ENCODE measurements at places on chromosomes 7 and 10.

DNA sequence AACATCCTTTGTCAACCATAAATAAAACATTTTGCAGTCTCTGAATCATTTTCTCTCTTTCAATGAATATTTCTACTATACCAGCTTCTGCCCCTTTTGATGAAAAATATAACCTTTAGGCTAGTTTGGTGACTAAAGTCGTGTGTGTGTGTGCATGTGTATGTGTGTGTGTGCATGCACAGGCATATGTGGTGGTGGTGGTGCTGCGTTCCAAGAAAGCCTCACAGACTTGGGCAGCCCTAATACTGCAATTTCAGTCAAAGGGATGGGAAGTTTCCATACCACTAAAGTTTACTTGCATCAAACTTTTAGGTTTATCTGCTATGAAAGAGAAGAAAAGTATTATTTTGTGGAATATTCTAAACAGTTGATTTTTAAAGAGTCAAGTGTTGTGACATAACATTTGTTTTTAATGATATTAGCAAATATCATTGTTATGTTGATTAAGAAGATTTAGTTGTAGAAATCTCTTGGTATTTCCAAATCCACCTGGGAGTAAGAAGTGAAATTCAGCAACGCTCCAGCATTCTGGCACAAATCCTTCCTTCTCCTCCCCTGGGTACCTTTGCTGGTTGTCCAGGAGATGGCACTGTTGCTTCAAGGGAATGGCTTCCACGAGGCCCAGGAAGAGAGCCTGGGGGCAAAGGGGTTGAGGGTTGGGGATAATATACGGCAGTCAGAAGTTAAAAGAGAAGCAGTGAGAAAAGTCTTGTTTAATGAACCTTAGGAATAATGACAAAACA lies 41.5 kb downstream of the ASB4 start:
- no peak for DNase-seq

- DNase-seq, result peak; percentile 81
These were observed 816 bp upstream of the LRRC4 start for GRCh38 chr7:128031901-128032604.

GRCh38 chr7:3027005-3027845 lies 16.4 kb downstream of the CARD11 start:
- no peak for DNase-seq

DNA sequence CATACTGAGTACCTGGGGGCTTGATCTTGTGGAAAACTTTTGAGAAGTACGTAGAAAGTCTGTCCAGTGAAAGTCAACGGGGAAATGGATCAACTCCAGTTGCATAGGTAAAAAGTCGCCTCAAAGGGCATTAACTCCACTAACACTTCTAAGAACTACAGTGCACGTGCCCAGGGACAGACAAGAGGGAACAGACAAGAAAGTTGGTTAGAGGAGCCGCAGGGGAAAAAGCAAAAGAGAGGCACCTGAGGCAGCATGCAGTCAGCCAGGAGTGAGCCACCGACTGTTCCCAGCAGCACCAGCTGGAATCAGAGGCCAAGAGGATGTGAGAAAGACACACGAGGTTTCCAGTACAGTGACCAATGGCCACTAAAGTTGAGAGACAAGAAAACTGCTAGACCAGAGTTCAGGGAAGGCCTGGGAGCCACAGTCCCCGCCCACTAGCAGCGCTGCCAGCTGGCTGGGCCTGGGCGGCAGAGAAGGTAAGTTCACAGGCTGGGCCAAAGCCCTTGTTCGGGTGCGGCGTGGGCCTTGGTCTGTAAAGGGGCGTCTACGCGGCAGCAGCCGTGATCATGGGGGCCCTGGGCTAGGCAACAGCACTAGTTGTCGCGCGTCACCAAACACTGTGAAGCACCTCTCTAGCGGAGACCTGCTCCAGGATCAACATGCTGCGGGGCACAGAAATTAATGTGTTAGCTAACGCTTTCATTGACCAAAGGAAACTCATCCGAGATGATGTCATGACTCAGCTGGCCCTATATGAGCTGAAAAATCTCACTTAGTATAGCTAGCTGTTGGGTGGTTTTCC lies 14.0 kb downstream of the ITGB1 start:
- peak; percentile 53 for DNase-seq

DNA sequence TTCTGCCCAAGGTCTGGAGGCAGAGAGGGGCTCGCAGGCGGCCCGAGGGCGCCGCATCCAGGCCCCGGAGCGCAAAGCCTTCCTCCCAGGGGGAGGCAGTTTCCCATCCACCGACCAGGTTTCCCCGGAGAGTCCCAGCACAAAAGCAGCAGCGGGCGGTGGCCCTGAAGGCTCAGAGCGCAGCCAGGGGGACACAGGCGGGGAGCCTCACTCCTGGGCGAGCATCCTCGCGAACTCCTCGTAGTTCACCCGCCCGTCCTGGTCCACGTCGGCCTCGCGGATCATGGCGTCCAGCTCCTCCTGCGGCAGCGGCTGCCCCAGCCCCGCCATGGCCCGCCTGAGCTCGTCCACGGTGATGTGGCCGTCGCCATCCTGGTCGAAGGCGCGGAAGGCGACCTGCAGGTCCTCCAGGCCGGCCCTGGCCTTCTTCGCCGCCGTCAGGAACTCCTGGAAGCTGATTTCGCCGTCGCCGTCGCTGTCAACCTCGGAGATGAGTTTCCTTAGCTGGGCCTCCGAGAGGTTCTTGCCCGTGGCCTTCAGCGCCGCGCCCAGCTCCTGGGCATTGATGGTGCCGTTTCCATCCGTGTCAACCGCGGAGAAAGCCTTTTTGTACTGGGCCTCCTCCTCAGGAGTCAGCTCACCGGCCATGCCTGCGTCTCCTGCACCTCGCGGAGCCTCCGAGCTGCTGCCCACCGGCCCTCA lies 428 bp downstream of the CALML5 start:
- no peak for DNase-seq

DNA sequence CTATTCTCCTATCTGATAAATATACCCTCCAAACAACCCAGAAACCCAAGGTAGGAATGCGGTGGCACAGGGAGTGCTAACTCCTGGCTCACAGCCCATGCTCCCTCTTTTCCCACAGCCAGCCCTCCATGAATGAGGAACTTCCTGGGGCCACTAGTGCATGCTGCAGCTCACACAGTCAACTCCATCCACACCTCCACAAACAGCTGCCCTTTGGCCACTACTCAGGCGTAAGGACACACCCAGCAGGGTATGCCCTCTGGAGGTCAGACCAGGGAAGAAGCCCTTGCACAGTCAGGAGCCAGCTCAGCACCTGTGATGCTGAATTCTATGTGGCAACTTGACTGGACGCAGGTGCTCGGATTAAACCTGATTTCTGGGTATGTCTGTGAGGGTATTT lies 85.2 kb upstream of the PIK3CG start:
- DNase-seq, result no peak

- no peak for DNase-seq
These were observed 96.0 kb downstream of the MTERF1 start for GRCh38 chr7:91784469-91784868.

GRCh38 chr10:85645926-85646711 lies 720.5 kb downstream of the GRID1 start:
- DNase-seq, result no peak

GRCh38 chr10:92766451-92766850 lies 76.7 kb downstream of the HHEX start:
- no peak for DNase-seq

- DNase-seq, result no peak
These were observed 148.9 kb upstream of the GLI3 start for GRCh38 chr7:42385912-42386311.

- no peak for DNase-seq
These were observed 30.6 kb downstream of the MAPK8 start for GRCh38 chr10:48336978-48337599.

DNA sequence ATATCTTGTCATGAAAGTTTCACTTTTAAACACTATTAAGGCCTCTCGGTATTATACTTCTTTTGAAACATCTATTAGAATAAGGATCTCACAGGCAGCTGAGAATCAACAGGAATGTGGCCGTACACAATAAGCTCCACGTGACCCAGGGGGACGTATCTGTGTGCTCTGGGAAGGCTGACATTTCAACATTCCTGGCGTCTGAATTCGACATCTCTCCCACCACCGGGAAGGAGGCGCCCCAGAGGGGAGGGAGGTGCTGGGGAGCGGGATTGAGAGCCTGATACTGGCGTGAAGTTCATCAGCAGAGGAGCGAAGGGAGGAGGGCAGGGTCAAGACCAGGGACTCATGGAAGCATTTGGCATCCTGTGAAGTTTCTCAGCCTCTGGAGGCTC lies 401.3 kb downstream of the DNAJB6 start:
- DNase-seq, result no peak

DNA sequence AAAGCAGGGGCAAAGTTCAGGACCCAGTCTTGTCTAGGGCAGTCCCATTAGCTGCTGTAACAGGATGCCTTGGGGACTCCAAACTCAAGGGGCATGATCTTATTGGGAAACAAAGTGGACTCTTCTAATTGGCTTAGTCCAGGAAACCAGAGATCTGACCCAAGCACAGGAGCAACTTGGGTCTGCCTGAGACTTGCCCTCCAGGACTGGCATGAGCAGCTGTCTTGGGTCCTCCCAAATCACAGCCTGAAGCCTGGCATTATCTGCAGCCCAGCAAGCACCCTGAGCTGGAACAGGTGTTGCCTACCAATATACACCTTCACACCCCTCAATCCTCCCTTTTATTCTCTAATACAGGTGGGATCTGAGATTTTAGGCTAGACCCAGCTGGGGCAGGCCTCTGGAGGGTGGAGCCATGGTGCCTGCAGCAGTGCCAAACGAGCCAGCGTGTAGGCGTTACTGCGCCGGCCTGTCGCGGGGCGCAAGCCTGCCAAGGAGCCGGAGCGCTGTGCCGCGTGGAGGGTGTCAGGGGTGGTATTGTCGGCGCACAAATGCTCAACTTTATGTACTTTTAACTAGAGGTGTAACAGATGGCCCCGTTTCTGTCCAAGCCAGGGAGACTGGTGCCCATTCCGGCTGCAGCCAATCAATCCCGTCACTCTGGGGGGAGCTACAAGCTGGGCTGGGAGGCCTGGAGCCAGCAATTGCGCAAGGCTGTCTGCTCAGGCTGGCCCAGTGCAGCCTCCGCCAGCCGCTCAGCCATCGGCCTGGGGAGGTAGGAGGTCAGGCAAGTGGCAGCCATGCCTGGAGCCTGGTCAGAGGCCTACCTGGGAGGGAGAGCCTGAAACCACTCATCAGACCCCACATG lies 12.8 kb upstream of the LBX1 start:
- no peak for DNase-seq

DNA sequence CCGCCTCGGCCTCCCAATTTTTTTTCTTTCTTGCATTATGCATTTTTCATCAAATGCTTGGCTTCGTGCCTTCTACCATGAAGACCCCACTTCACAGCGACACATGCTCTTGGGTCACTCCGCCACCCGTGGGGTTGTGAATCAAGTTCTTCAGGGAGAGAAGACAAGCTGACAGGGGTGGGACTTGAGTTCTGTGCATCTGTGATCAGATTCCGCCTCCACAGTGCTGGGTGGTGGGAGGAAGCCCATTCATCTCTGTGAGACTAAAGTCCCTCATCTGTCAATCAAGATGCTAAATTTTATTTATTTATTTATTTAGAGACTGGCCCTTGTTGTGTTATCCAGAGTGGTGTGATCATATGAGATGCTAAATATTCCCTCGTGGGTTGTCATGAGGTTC lies 333.0 kb downstream of the DPP6 start:
- no peak for DNase-seq

- DNase-seq, result no peak
These were observed 85.9 kb upstream of the LEP start for GRCh38 chr7:128155100-128155740.
